ENCODE measurements at places on chromosomes 5 and 9.

- DNase-seq, result no peak
Measured at GRCh38 chr5:7852542-7852941, 1.6 kb upstream of the CFAP90 start.

DNA sequence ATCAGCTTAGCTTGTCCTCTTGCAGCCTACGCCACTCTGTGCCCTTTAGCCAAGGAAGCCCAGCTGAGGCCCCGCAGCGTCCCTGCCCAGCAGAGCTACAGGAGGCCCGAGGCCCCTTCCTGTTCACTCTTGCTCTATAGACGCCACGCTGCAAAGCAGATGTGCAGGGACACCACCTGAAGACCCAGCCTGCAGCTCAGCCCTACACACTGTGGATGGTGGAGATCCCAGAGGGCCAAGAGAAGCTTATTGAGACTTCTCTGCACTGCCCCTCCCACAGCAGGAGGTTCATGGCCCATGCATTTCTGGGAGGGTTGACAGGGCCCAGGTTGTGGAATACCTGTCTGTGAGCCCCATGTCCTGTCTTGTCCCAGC is 33.6 kb downstream of the IRF1 start:
- no peak for DNase-seq

GRCh38 chr9:128406848-128407391 is 13.7 kb upstream of the CERCAM start:
- no peak for DNase-seq

DNA sequence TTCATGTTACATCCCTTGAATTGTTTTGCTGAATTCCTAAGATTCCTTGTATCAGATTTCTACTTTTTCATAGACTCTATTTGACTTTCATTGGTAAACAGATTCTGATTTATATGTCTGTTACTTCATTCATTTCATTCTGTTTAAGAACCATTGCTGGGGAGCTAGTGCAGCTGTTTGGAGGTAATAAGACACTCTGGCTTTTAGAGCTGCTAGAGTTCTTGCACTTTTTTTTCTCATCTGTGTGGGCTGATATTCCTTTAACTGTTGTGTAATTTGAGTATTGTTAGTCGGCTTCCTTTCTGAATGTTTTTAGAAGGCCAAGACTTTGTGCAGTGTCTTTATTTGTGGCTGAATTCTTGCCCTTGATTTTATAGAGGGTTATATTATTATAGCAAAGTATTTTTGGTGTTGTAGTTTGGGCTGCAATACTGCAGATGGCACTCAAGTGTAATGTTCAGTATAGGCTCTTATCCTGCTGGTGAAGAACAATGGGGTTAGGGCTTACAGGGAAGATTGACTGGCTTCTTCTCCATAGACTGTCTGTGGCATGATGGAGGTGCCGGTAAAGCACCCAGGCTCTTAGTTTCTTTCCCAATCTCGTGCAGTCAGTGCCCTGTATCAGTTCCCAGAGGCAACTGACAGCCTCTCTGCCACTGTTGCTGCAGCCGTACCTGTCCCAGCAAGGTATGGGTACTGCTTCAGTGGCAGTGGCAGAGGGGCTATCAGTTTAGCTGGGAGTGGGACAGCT is 162.2 kb downstream of the OXCT1 start:
- no peak for DNase-seq

DNA sequence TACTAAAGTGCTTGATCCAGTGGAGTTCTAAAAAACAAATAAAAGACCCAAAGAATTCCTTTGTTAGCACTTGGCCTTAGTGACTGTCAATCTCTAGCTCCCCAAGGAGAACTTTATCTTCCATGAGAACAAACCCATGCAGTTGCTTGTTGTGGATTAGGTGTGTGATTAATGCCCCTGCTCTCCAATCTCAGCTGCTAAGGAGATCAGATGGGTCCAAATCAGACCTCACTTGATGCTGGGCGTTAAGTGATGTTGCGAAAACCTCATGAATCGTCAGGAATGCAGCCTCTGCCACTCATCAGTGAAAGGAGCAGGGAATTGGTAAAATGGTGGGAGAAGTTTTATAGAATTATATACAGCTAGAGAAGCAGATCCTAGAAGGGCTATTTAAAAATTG is 133.7 kb downstream of the DMAC1 start:
- no peak for DNase-seq

- DNase-seq, result peak; percentile 61
Measured at GRCh38 chr5:82107267-82107666, 135.4 kb downstream of the ATG10 start.

DNA sequence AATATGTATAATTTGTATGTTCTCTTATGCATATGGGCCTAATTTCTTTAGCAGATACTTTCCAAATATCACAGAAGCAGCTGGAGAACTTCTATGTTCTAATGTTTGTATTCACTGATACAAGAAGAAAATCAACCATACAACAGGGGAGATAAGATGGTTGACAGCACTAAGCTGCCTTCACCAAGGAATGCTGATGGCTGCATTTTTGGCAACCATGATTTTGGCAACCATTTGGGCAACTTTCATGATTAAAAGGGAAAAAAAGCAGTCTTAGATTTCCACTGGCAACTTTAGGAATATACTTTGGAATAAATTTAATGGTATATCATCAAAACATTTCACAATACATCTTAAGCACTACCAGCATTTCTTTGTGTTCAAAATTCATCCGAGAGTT is 740.3 kb upstream of the CDH6 start:
- DNase-seq, result no peak
